ENCODE measurements at places on chromosomes 1 and 21.

GRCh38 chr1:203028784-203029553 is 2.7 kb downstream of the PPFIA4 start:
- no peak for DNase-seq

GRCh38 chr21:42117967-42118780 is 47.1 kb downstream of the UMODL1 start:
- DNase-seq: no peak

DNA sequence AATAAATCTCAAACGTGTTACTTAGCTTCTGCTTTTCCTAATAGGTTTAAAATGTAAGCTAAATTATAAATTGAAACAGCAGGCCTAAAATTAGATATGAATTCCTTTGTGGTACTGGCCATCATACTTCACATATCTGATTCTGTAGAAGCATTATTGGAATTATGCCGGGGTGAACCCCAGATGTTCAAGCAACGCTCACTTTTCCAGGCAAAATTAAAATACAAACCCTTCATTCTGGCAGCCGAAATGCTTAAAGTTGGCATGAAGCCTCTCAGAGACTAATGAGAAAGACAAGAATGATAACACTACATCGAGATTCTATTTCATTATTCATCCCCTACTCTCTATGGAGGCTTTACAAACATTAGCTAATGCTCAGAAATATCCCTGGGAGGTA is 1352.7 kb upstream of the ADGRL2 start:
- DNase-seq: no peak

- no peak for DNase-seq
Observed at GRCh38 chr1:49854741-49855140, 169.0 kb downstream of the AGBL4 start.

DNA sequence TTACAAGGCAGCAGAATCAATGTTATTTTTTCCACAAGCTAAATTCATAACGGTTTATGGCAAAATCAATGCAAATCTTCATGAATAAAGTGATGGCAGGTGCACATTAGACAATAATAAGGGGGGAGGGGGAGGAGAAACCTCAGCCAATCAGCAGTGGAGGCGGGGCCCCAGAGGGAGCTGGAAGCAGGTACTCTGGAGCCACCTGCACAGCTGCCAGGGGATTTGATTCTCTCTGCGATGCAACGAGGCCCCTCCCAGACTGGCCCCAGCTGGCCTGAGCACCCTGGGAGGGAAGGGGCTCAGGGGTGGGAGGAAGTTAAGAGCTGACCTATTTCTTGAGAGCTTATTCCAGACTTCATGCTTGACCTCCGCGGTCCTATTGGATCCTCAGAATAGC is 127.8 kb upstream of the IGSF21 start:
- no peak for DNase-seq

GRCh38 chr1:30029677-30030076 is 693.7 kb downstream of the MATN1 start:
- no peak for DNase-seq

DNA sequence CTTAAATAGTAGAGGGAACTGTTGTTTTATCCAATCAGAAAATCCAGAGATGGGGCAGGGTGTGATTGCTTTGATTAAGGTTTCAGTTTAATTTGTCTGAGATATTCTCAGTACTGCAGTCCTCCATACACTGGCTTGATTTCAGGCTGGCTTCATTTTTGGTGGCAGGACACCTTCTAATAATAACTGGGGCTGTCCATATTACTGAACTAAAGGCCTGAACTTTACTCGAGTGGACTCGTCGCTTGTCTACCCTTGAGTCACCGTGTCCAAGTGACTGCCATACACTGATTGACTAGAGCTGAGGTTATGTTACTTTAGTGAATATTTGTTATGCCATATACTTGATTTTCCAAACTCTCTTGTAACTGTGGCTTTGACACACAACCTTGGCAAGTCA is 228.8 kb downstream of the DNAH14 start:
- DNase-seq: no peak

All from NCI-H1048 (cell line).